ENCODE measurements at places on chromosomes 12 and 14. TPM values are rescaled to one million over a fixed set of nuclear protein-coding genes. Genes with fewer than 3 reads are reported as not detected.
A peak's percentile ranks its signal among the peaks of the same experiment; 100 is the strongest.

GRCh38 chr14:104931771-104932675 is 7.3 kb downstream of the PLD4 start:
- no peak overlapping the region for H3K4me3 ChIP-seq
- peak; percentile 25 for DNase-seq
- no peaks in the 10 kb centered on the region for H3K4me1 ChIP-seq
- no peaks in the 10 kb centered on the region for H3K27me3 ChIP-seq

- no peaks in the 10 kb centered on the region for H3K4me1 ChIP-seq
- H3K36me3 ChIP-seq, result no peaks in the 10 kb centered on the region
- no peaks in the 10 kb centered on the region for H3K27me3 ChIP-seq
- DNase-seq, result no peak
- H3K4me3 ChIP-seq, result no peak overlapping the region
Measured at GRCh38 chr14:79549515-79549914, 661.8 kb downstream of the DIO2 start.

- no peak for DNase-seq
- no peaks in the 10 kb centered on the region for H3K27me3 ChIP-seq
- no peaks in the 10 kb centered on the region for H3K4me1 ChIP-seq
- no peak overlapping the region for H3K4me3 ChIP-seq
- no peak overlapping the region for H3K27ac ChIP-seq
Measured at GRCh38 chr14:38502239-38502638, 246.3 kb upstream of the CLEC14A start.

DNA sequence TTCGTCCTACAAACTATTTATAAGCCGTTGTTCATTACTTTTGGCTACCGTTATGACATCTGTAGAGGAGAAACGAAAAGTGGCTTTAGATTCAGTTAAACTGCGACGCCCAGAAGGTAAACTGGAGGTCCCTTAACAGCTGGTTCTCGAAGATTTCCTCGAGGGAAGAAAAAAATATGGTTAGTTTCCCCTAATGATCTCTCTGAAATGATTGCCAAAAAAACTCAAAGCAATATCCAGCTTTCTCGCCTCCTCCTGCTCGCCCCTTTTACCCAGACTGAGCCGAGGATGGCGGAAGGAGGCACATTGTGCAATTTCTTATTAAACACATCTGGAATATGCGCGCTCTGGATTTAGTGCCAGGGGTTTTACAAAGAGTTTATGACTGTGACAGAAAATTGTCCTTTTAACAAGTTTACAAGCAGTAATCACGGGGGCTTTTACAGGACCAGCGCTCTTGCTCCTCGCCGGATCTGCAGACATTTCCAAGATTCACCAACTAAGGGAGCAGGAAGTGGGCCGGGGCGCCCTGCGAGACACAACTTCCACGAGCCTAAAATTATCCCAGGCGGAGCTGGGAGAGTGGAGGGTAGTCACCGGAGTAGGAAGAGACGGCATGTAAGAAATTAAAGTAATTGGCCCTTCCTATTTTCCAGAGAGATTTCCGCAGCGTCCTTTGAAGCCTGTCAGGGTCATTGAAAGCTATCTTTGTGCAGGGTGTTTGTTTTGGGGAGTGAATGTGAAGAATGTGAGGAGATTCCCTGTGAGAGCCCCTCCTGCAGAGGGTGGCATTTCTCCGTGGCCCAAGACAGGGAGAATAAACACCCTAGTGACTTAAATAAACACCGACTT is 5.6 kb downstream of the SIX1 start:
- no peak overlapping the region for H3K27ac ChIP-seq
- no peak overlapping the region for H3K4me3 ChIP-seq
- peaks cover 65% of the 10 kb centered on the region for H3K27me3 ChIP-seq
- H3K36me3 ChIP-seq, result no peaks in the 10 kb centered on the region

DNA sequence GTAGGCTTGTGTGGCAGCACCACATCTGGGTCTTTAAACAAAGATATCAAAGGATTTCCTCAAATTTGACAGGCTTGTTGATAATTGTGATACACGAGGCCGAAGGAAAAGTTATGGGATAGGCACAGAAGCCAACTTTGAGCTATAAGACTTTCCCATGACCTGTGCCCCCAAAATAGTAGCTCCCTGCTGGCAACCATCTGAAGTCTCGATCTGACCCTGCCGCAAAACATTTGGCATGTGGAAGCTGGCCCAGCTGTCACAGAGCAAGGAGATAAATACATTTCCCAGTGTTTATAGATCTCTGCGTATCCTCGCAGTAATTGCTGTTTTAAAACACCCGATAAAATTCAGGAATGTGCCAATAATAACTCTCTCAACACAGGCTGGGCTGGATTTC is 26.4 kb upstream of the RGS6 start:
- no peak overlapping the region for H3K4me3 ChIP-seq
- no peaks in the 10 kb centered on the region for H3K27me3 ChIP-seq
- no peaks in the 10 kb centered on the region for H3K36me3 ChIP-seq
- H3K4me1 ChIP-seq, result no peaks in the 10 kb centered on the region

DNA sequence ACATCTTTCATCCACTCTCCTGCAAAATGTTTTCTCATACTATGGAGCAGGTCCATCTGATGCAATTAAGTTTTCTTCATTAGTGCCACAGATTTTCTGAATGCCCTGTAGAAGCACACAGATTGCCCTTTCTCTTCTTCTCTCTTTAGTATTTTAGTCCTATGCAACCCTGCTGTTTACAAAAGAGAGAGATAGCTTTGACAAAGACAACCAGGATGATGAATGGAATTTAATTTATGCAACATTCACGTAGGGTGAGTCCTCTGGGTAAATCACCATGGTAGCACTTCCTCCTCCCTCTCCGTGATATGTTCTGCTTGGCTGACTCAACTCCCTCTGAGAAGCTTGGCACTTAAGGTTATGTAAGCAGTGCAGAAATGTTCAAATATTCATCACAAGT is 400.9 kb upstream of the PDE3A start:
- no peaks in the 10 kb centered on the region for H3K36me3 ChIP-seq
- DNase-seq, result peak; percentile 88
- peaks cover 4% of the 10 kb centered on the region for H3K4me1 ChIP-seq
- H3K27me3 ChIP-seq, result no peaks in the 10 kb centered on the region
- no peak overlapping the region for H3K27ac ChIP-seq

DNA sequence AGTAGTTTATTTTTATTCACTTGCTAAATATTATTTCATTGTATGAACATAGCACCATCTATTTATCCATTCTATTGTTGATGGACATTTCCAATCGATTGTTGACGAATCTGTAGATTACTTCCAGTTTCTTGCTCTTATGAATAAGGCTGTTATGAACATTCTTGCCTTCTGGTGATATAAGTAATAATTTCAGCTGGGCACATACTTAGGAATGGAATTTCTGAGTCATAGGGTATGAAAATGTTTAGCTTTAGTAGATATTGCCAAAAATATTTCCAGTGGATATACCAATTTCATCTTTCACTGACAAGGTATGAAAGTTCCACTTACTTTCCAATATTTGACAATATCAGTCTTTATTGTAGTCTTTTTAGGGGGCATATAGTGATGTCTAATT is 468.5 kb downstream of the ETNK1 start:
- no peaks in the 10 kb centered on the region for H3K36me3 ChIP-seq
- no peak overlapping the region for H3K4me3 ChIP-seq
- H3K27me3 ChIP-seq, result no peaks in the 10 kb centered on the region
- H3K27ac ChIP-seq, result no peak overlapping the region
- no peaks in the 10 kb centered on the region for H3K4me1 ChIP-seq

GRCh38 chr14:77882098-77882497 is 82.2 kb downstream of the ADCK1 start:
- H3K27me3 ChIP-seq, result no peaks in the 10 kb centered on the region
- DNase-seq, result peak; percentile 72
- H3K4me1 ChIP-seq, result no peaks in the 10 kb centered on the region
- no peak overlapping the region for H3K4me3 ChIP-seq
- no peaks in the 10 kb centered on the region for H3K36me3 ChIP-seq

The OR9K2 gene
- total RNA-seq, result not detected

The FBRSL1 gene
- total RNA-seq, result 44.7 TPM

The SLC5A8 gene
- 1.6 TPM for total RNA-seq

The RIC8B gene
- total RNA-seq, result 18.0 TPM

The SCNN1A gene
- total RNA-seq, result 452 TPM

The TEX52 gene
- total RNA-seq, result not detected
